ENCODE measurements at places on chromosomes 1 and 21. TPM values are rescaled to one million over a fixed set of nuclear protein-coding genes. Genes with fewer than 3 reads are reported as not detected.

The ADGRL2 gene
- 104 TPM for total RNA-seq

The GJB3 gene
- total RNA-seq = 0.81 TPM

The MAEL gene
- total RNA-seq = not detected

The C8B gene
- not detected for total RNA-seq

The SIM2 gene
- not detected for total RNA-seq

GRCh38 chr1:157487096-157487495 is 65.2 kb downstream of the FCRL5 start:
- no peak for DNase-seq

- DNase-seq = no peak
Measured at GRCh38 chr1:51264451-51264850, 28.4 kb downstream of the RNF11 start.

- DNase-seq = no peak
Measured at GRCh38 chr1:153583976-153584375, 18.3 kb upstream of the S100A2 start.

- DNase-seq = no peak
Measured at GRCh38 chr21:43919871-43920801, 55.1 kb downstream of the AGPAT3 start.

- no peak for DNase-seq
Measured at GRCh38 chr21:32521736-32522355, 63.5 kb downstream of the TCP10L start.
